ENCODE measurements at places on chromosomes 13 and 19. TPM values are rescaled to one million over a fixed set of nuclear protein-coding genes. Genes with fewer than 3 reads are reported as not detected.

The TEX101 gene
- 0.11 TPM for polyA plus RNA-seq

The PNMA8B gene
- polyA plus RNA-seq = 8.1 TPM

The C19orf85 gene
- not detected for polyA plus RNA-seq

The TGFBR3L gene
- not detected for polyA plus RNA-seq

The KCNJ14 gene
- polyA plus RNA-seq = 0.54 TPM

The NCAN gene
- 0.14 TPM for polyA plus RNA-seq

The OR4F17 gene
- polyA plus RNA-seq = not detected

The SELENOV gene
- 3.2 TPM for polyA plus RNA-seq

The KLHL1 gene
- polyA plus RNA-seq = 0.69 TPM

The CPB2 gene
- 1.4 TPM for polyA plus RNA-seq

The GJB6 gene
- 6.3 TPM for polyA plus RNA-seq

The IGFL2 gene
- not detected for polyA plus RNA-seq

The MAP4K1 gene
- 2.0 TPM for polyA plus RNA-seq

The KCNK6 gene
- 2.9 TPM for polyA plus RNA-seq

The CYP2A13 gene
- not detected for polyA plus RNA-seq

The ONECUT3 gene
- polyA plus RNA-seq = 0.03 TPM

The ZNF358 gene
- polyA plus RNA-seq = 45.4 TPM

The KLK15 gene
- not detected for polyA plus RNA-seq

The B3GNT3 gene
- 7.4 TPM for polyA plus RNA-seq

The DMPK gene
- 47.4 TPM for polyA plus RNA-seq

The ZNF625 gene
- polyA plus RNA-seq = 12.2 TPM

The BCL3 gene
- polyA plus RNA-seq = 6.8 TPM

The BEST2 gene
- polyA plus RNA-seq = 0.23 TPM

All from left renal pelvis (tissue), 4 donors.